Sciatic nerve (tissue), 2 donors: ENCODE measurements at places on chromosomes 7 and 10. TPM values are rescaled to one million over a fixed set of nuclear protein-coding genes. Genes with fewer than 3 reads are reported as not detected.

DNA sequence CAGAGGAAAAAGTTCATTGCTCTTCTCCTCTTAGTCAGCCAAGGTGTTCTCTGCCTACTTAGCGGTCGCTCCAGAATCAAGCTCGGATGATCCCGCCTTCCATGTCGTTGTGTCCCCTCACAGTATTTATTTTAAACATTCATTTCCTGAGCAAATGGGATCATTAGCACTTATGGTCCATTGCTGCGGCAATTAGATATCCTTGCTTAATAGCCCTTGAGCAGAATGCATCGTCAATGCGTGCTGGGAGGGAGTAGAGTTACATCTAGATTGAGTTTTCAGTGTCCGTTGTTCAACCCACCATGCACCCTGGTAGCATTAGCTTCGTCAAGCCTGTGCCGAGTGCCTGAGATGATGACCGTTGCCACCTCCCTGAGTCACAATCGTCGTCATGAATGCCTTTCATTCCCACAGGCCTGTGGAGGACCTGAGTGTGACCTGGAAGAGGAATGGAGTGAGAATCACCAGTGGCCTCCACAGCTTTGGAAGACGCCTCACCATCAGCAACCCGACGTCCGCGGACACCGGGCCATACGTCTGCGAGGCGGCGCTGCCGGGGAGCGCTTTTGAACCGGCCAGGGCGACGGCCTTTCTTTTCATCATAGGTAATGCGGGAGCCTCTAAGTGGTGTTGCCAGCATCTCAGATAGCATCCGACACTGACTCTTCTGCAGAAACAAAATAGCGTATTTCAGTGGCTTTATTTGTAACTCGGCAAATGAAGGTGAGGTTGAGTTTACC is 650.4 kb downstream of the SDK1 start:
- DNase-seq: no peak

DNA sequence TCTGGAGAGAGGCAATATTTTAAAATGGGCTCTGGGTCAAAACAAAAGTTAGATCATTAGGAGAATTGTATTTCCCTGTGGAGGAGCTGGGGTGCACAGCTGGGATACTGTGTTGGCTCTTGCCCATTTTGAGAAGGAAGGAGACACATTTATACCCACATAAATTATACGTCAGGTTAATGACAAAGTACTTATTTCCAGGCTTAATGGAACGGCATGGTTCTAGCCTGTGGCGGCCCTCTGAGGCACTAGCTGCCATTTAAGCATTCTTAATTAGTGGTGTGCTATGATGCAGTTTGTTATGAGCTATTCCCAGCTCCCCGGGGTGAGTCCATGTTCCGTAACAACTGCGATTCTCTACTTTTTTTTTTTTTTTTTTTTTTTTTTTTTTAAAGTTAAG is 193.5 kb downstream of the SEC23IP start:
- DNase-seq: no peak

- DNase-seq: no peak
Measured at GRCh38 chr10:105974803-105975456, 1189.6 kb downstream of the SORCS1 start.

DNA sequence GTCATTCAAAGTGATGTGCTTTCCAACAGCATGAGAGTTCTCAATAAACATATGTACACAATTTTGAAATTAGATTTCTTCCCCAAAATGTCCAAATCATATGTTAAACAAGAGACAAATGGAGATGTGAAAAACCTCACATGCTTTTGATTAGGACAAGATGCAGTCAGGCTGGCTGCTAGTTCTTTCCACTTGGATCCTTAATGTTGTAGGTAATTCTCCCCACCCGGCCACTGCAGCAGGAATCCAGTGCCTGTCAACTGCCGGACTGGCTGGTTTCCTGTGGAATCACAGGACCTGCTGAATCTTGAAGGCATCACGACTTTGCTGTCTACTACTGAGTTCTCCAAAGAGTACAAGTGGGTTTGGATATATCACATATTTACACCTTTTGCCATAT is 138.6 kb upstream of the AKR1E2 start:
- no peak for DNase-seq

Gene AKR1C4
- not detected for total RNA-seq

DNA sequence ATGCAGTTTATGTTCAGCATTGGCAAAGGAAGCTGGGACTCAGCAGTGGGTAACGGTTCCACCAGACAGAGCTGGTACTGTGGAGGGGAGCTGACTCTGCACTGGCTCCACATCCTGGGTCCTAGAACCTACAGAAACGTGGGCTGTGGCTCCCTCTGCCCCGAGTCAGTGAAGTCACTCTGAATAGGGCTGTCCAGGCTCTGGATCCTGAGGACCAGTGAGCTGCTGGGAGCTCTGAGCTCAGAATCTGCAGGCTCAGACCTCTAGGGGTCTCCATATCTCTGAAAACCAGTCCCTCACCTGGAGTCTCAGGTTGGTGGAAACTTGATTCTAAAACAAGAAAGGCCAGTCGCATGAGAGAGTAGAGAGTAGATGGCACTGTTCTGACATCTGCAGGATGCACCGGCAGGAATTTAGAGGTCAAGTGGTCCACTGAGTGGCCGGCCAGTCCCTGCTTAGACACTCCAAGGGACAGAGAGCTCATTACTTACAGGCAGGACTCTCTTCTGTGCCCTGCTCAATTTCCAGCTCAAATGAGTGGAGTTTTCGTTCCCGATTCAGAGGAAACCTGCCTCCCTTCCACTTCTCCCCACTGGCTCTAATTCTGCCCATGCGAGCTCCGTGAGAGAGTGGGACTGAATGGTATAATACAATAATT is 18.6 kb downstream of the NPFFR1 start:
- DNase-seq: no peak

DNA sequence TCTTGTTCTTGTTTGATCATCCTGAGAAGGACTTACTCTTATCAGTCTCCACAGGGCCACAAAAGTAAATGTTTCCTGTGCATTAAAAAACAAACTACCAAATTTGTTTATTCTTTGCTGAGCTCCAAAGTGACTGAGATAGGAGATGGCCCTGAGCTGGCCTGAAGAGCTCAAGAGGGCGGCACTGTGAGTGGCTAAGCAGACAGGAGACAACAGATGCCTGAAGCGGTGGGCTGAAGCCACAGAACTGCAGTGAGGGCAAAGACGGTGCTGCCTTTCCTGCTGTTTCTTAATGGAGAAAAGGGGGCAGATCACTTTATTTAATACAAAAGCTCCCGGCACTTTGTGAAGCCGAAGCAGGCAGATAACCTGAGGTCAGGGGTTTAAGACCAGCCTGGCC is 379.6 kb downstream of the ARL4A start:
- no peak for DNase-seq

- DNase-seq: no peak
Measured at GRCh38 chr7:124366118-124366517, 333.3 kb upstream of the TMEM229A start.

DNA sequence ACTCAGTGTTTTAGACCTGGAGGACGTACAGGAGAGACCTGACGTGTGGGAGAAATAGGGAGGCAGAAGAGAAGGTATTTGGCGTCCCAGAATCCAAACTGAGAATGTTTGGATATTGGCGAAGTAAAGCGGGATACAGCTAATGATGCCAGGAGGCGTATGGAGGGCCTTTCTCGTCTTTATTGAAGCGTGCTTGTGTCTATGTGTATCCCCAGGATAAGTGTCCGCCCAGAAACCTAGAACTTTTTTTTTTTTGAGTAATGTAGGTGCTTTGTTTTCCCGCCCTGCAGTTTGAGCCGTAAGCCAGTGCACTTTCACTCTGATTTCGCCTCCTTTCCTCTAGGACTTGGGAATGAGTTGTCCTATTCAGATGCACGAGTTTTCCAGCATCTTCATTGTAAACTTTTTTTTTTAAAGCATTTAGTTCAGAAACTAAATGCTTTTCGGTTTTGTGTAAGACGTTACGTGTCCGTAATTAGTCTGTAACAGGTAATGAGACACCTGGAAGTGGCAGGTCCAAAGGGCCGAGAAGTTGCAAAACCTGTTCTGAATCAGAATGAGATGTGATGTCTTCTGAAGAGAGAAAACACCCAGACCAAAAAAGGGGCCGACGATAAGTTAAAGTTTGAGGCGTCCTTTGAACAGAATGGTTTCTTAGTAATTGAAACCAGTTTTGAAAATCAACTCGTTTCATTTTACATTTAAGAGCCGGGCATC is 746 bp downstream of the ARL5B start:
- DNase-seq: no peak

Gene CNNM1
- total RNA-seq: not detected

- no peak for DNase-seq
Measured at GRCh38 chr10:91307489-91307888, 87.0 kb downstream of the PCGF5 start.

- no peak for DNase-seq
Measured at GRCh38 chr10:97325754-97326153, 6.7 kb downstream of the FRAT1 start.

DNA sequence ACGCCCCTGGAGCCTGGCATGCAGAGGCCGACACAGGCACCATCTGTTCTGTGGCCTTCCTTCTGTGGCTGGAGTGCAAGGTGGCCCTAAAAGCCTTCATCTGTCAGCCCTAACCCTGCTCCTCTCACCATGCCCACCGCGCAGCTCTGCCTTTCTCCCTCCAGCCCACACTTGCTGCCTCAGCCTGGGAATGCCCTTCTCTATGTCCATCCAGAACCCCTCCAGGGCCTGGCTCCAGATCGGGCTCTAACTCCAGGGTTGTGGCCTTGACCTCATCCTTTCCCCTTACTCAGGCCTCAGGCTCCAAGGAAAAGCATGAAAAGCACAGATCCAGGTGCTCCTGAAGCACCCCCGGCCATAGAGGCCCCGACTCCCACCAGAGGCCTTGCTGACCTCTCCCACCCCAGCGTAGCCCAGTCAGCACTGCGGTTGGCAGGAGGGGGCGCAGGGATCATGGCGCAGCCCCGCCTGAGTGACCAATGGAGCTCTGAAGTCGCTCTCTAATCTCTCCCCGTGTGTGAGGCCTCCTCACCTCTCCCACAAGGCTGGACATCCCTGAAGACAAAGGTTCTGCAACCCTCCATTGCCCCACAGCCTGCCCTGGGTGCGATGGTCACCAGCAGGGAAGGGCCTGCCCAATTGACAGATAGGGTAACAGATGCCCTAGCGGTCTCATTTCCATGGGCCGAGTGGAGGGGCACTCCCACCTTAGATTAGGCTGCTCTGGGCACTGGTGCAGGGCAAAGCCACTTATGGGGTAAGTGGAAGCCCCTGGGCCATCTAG is 9.2 kb downstream of the ZCCHC24 start:
- peak; percentile 61 for DNase-seq

GRCh38 chr7:155665957-155666287 is 21.5 kb downstream of the RBM33 start:
- DNase-seq: no peak

Gene PNLIPRP1
- 1.2 TPM for total RNA-seq

DNA sequence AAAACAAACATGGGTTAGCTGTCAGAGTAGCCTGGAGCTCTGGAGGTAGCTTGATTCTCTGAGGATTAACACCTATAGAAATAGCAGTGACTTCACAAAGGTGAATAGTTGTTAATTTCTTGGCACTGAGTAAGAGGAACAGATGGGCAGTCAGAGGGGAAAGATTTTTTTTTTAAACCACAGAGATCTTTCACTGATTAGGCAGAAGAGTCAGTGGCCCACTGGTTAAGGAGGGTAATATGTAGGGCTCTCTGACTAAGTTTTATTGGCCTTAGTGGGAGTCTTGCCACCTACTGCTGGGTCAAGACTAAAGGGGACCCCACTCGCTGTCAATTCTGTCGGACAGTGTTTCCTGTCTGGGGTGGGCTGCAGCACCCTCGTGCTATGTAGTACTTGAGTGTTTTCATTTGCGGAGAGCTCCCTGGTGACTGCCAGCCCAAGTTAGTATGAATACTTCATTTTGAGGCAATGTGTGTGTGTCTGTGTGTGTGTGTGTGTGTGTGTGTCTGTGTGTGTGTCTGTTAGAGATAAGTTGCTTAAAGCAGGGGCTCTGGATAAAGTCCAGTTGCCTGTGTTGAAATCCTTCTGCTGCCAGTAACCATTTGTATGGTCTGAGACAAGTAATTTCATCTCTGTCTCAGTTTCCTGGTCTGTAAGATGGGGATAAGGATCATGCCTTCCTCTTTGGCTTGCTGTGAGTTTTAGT is 145.2 kb downstream of the ARID5B start:
- DNase-seq: no peak

- no peak for DNase-seq
Measured at GRCh38 chr7:152383341-152384234, 52.2 kb downstream of the KMT2C start.

Gene NPY4R2
- total RNA-seq: not detected

Gene TMEM273
- 35.1 TPM for total RNA-seq

Gene HOXA13
- total RNA-seq: 0.18 TPM

DNA sequence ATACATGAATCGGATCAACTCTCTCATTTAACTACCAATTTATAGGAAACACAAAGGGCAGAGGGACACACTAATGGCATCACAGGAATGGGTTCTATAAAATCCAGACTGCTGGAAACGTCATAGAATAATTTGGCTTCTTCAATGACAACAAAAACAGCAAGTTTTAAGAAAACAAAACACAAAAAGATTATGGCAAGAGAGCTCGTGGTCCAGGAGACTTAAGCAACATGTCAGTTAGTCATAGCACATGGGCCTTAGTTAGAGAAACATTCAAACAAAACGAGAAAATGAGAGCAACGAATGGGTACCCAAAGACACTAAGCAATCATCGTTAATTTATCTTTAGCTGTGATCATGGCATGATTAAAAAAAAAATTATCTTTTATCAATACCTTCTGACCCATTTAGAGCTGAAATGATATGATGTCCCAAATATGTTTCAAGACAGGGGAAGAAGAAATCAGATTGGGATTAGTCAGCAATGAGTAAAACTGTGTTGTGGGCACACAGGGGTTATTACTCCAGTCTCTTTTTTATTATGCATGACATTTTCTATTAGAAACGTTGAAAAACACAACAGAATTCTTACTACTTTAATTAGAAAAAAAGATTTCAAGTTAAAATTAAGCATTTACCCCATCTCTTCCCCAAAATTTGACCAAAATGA is 28.3 kb downstream of the NCAPG2 start:
- no peak for DNase-seq

- no peak for DNase-seq
Measured at GRCh38 chr10:133195096-133195495, 34.9 kb upstream of the UTF1 start.

DNA sequence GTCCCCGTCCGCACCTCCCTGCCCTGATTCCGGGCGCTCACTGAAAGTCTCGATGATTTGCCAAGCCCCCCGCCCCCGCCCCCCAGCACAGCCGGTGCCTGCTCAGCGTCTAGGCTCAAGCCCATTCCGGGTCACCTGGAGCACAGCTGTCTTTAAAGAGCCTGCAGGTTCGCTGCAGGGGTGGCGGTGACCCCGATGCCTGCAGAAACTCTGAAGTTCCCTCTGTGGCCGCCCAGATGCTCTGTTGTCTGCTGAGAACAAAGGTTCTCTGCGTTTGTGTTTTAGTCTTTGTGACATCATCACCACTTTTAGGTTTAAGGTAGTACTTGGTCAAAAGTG is 780 bp downstream of the VENTX start:
- no peak for DNase-seq

DNA sequence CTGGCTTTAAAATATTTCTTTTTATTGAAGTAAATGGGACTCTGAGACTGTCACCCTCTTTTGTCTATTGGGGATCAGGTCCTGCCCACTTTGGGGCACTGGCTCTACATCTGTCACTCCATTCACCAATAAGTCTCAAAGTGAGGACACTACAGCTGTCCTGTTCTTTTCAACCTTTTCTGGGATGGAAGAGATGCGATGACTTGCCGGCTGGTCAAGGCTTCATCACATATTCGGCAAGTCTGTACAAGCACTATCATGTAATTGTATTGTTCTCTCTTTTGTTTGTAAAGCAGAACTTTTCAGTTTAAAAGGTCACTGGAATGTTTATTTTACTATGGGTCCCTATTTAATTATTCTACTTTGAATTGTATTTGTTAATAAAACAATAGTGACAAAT is 17.7 kb upstream of the SP8 start:
- DNase-seq: no peak

Gene PRPS1L1
- total RNA-seq: not detected
